Activated T-helper 2 cell treated with anti-CD3 and anti-CD28 coated beads, Interferon-gamma antibody, Interleukin-2, Interleukin-4, amounts not matched to agents 10 μg/mL and 5 μg/mL and 100 μg/mL, durations not matched to agents 14 hours and 24 hours and 36 hours (primary cell): ENCODE measurements at places on chromosomes 5 and 9.

GRCh38 chr9:125549465-125549871, 157.5 kb downstream of the MAPKAP1 start:
- DNase-seq, result no peak

DNA sequence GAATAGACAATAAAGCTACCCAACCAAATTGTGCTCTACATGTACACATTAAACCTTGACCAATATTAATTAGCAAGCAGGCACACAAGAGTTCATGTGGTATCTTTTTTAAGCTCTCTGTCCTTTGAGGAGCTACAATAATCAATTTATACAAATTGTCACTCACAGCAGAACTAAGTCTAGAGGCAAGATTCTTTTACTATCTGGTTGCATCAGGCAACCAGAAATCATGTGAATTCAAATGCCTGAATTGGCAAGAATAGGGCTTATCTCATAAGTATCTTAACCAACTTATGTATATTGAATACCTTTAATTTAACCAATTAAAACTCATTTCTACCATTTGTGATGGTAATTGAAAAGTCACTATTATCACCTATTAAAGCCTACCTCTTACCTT, 145.5 kb upstream of the HAPLN1 start:
- DNase-seq, result no peak

DNA sequence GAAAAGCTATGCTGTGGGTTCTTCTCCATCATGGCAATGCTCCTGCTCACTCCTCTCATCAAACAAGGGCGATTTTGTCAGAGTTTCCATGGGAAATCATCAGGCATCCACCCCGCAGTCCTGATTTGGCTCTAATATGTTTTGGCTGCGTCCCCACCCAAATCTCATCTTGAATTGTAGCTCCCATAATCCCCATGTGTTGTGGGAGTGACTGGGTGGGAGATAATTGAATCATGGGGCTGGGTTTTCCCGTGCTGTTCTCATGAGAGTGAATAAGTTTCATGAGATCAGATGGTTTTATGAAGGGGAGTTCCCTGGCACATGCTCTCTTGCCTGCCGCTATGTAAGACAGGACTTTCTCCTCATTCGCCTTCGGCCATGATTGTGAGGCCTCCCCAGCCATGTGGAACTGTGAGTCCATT, 163.8 kb downstream of the GADD45G start:
- DNase-seq, result no peak

- DNase-seq, result no peak
These were observed 48.2 kb downstream of the HMHB1 start for GRCh38 chr5:143860211-143860610.

DNA sequence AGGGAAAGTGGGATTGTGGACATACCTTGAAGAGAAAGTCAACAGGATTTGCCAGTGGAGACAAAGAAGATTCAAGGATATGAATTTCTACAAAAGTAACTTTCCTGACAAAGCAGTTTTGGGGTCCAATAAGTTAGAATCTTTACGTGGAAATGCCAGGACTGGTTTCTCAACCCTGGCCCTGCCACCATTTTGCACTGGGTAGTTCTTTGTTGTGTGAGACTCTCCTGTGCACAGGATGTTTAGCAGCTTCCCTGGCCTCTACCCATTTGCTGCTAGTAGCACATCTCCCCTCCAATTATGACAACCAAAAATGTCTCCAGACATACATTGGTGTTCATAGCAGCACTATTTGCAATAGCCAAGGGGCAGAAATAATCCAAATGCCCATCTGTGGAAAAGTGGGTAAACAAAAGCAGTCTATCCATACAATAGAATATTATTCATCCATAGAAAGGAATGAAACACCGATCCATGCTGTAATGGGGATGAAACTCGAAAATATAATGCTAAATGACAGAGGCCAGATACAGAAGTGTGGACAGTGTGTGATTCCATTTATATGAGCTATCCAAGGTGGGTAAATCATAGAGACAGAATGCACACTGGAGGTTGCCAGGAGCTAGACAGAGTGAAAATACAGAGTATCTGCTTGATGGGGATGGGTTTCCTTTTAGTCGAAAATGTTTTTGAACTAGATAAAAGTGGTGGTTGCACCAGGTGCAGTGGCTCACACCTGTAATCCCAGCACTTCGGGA, 91.4 kb downstream of the NSUN2 start:
- DNase-seq, result no peak

- no peak for DNase-seq
These were observed 18.9 kb downstream of the PLK2 start for GRCh38 chr5:58440901-58441460.

GRCh38 chr5:169860585-169860984, 119.7 kb downstream of the INSYN2B start:
- DNase-seq, result no peak

GRCh38 chr5:92402045-92402444, 1018.9 kb upstream of the ARRDC3 start:
- no peak for DNase-seq

GRCh38 chr9:119986713-119987112, 593.3 kb downstream of the CDK5RAP2 start:
- no peak for DNase-seq

- DNase-seq, result no peak
These were observed 120.7 kb downstream of the PBX3 start for GRCh38 chr9:125867751-125868415.

GRCh38 chr5:52805615-52806014, 17.9 kb downstream of the ITGA1 start:
- DNase-seq, result no peak

- DNase-seq, result no peak
These were observed 1006.9 kb downstream of the CDH9 start for GRCh38 chr5:26031481-26031880.
